Liver (tissue), 10 donors: ENCODE measurements at places on chromosomes 6 and 20. TPM values are rescaled to one million over a fixed set of nuclear protein-coding genes. Genes with fewer than 3 reads are reported as not detected.

The RNF182 gene
- polyA plus RNA-seq, result not detected

The MOXD1 gene
- polyA plus RNA-seq, result 0.48 TPM

- DNase-seq, result no peak
Measured at GRCh38 chr20:32749914-32750637, 6.8 kb upstream of the COMMD7 start.

The CNR1 gene
- polyA plus RNA-seq, result 0.12 TPM

- DNase-seq, result no peak
Measured at GRCh38 chr6:38512211-38512610, 127.5 kb downstream of the BTBD9 start.

The MAS1 gene
- polyA plus RNA-seq, result not detected

The CLPSL1 gene
- not detected for polyA plus RNA-seq

The NRSN1 gene
- polyA plus RNA-seq, result not detected

The OR12D1 gene
- polyA plus RNA-seq, result not detected

GRCh38 chr6:139904158-139904533, 529.7 kb upstream of the CITED2 start:
- no peak for DNase-seq

- peak; percentile 53 for DNase-seq
Measured at GRCh38 chr20:1881240-1881835, 13.9 kb upstream of the SIRPA start.

DNA sequence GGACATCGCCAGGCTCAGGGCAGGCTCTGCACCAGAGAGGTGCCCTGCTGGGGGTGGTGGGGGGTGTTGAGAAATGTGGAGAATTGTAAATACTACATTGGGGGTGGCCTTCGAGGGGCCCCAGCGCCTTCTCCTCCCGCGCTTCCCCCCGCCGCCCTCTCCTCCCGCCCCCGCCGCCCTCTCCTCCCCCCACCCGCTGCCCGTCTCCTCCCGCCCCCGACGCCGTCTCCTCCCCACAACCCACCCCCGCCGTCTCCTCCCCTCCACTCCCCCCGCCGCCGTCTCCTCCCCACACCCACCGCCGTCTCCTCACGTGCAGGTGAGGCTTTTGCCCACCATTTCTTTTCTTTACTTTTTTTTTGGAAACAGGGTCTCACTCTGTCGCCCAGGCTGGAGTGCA, 1.5 kb upstream of the SRMS start:
- DNase-seq, result no peak

DNA sequence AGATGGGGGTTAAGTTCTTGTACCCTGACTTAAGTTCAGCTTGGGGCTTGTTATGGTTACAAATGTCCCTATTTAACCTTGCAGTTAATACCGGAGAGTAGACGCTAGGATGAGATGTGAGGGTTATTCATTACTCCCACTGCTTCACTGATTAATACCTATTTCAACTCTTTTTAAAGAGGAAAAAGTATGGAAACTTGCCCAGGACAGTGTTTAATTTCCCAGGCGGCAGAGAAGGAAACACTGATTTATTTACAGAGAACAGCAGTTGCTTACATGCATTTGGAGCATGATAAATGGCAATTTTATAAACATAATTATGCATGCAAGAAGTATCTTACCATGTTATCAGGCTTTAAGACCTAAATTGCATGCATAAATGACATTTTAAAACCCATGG, 137.7 kb downstream of the RCAN2 start:
- no peak for DNase-seq

- DNase-seq, result no peak
Measured at GRCh38 chr20:10883166-10883565, 209.4 kb upstream of the JAG1 start.

DNA sequence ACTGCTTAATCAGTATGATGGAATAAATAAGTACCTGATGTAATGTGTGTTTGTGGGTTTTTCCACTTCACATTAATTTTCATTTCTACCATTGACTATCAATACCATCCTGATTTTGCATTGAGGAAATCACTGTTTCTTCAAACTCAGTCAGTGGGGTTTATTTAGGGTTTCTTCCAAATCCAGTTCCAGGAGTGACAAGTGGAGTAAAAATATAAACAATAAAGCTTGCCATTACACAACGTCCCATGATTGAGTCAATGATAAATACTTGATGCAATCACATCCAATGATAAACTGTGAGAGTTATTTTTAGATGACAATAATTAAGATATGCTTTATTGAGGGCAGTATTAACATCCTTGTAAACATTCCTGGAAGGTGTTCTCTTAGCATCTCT, 1037.4 kb upstream of the GJE1 start:
- no peak for DNase-seq

DNA sequence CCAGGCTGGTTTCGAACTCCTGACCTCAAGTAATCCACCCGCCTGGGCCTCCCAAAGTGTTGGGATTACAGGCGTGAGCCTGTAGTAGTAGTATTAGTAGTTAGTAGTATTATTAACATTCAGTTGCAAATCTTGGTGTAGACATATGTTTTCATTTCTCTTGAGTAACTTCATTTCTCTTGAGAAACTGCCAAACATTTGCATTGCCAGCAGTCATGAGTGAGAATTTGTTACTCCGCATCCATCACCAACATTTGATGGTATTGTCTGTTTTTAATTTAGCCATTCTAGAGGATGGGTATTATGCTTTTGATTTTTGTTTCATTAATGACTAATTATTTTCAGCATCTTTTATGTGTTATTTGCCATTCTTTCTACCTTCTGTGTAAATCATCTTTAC, 1.5 kb upstream of the ERVFRD-1 start:
- DNase-seq, result no peak

The MICB gene
- polyA plus RNA-seq, result 0.66 TPM

DNA sequence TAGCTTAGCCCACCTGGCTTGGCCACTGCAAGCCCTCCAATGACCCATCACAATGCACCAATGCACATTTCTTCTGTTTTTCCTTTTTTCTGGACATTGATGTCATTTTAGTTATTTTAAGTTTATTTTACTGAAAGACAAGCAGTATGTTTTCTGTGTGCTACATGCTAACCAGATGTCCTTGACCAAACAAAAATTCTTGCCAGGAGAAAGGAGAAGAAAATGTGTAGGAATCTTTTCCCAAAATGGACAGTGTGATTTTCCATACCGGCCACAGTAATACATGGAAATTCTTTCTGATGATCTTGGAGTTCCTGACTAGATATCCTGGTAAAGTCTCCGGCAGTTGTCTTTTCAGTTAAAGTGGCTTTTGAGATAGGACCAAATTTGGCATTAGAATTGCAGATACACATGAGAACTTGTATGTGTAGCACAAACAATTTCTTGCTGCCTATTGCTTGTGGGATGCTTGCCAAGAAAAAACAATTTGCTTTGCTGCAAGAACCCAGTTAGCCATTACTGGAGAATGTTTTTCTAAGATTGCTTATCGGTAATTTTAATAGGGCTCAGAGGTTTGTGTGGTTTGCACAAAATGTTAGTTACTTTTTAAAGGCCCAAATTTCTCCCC, 696.5 kb upstream of the CITED2 start:
- no peak for DNase-seq

The ENPP1 gene
- polyA plus RNA-seq, result 35.1 TPM

The NOX3 gene
- polyA plus RNA-seq, result not detected

The CCHCR1 gene
- 3.1 TPM for polyA plus RNA-seq

- DNase-seq, result peak; percentile 44
Measured at GRCh38 chr6:105991561-105992314, 94.4 kb upstream of the PRDM1 start.

- DNase-seq, result no peak
Measured at GRCh38 chr6:145260484-145261175, 474.7 kb downstream of the EPM2A start.

GRCh38 chr6:132734694-132735236, 20.9 kb upstream of the VNN1 start:
- DNase-seq, result no peak

- no peak for DNase-seq
Measured at GRCh38 chr20:1255675-1256074, 10.4 kb upstream of the SNPH start.

- DNase-seq, result no peak
Measured at GRCh38 chr6:87699576-87699975, 2.5 kb downstream of the AKIRIN2 start.

DNA sequence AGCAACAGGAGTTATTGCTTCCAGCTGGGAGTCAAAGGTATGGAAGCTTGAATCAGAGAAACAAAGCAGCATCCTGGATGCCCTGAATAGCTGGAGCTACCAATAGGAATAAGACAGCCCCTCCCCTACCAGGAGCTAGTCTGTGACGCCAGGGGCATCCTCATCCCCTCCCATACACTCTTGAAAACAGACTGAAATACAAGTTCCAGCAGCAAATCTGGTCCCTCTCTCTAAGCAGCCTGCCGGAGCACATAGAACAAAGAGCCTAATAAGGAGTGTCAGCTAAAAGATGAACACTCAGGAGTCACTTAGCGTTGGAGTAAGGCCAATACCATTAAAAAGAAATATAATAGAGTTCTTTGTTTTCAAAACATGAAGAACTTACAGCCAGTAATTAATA, 25.6 kb downstream of the FILIP1 start:
- DNase-seq, result no peak

The TBX18 gene
- polyA plus RNA-seq, result 0.10 TPM

DNA sequence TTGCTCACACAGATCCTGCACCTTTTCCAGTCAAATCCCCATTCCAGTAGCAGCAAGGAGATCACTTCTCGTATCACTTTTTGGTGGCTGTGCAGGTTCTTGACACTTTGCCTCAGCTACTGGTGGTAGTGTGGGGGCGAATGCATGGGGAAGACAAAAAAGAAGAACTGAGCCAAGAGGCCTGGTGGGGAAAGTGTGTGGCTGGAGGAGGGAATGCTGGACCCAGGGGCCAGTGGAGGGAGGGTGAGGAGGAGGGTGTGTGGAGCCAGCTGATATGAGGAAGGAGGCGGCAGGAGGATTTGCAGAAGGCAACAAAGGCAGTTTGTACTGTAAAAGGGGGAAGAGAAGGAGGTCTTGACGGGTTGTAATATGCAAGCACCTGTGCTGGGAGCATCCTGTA, 15.7 kb upstream of the HLA-C start:
- no peak for DNase-seq

The DDX39B gene
- 120 TPM for polyA plus RNA-seq

The FAM83B gene
- polyA plus RNA-seq, result 0.13 TPM

GRCh38 chr6:96211341-96211740, 195.6 kb downstream of the FUT9 start:
- no peak for DNase-seq

GRCh38 chr6:67897998-67898607, 737.0 kb upstream of the ADGRB3 start:
- DNase-seq, result no peak

- no peak for DNase-seq
Measured at GRCh38 chr6:167485186-167485978, 160.5 kb downstream of the TTLL2 start.

DNA sequence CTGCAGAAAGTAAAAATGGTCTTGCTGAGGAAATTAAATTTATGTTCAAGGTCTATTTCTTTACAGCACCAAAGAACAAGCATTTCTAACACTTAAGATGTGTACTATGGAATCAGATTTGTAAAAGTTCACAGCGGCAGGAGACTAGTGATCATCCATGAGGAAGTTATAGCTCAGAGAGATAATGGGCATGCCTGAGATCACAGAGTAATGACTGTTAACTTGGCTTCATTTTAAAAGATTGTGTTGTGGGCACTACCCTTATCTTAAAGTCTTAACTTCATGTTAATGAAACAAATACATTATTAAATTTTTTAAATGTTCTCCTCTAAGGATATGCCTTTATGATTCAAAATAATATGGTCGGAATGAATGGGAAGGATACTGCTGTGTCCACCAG, 168.6 kb downstream of the GMPR start:
- DNase-seq, result no peak

GRCh38 chr6:18763086-18763485, 375.9 kb downstream of the RNF144B start:
- no peak for DNase-seq

The CST3 gene
- polyA plus RNA-seq, result 1,712 TPM

The TRERF1 gene
- 0.35 TPM for polyA plus RNA-seq

The TRIM31 gene
- 0.16 TPM for polyA plus RNA-seq

DNA sequence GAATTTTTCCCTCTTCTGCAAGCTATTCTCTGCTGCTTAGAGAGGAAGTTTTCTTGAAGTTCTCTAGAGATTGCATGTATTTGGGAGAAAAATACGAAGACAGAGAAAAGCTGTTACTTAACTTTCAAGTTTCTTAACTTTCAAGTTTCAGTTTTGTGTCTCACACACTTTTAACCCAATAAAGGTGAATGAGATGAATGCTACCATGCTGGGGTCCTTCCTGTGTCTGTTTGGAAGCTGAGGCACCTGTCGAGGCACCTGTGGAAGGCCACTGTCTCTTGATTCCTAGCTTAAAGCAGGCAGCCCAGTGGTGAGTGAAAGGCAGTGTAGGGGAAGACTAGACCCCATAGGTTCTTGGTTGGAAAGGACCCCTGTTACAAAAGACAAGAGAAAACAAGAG, 372.8 kb upstream of the JARID2 start:
- no peak for DNase-seq

The SLC17A3 gene
- polyA plus RNA-seq, result 8.3 TPM

DNA sequence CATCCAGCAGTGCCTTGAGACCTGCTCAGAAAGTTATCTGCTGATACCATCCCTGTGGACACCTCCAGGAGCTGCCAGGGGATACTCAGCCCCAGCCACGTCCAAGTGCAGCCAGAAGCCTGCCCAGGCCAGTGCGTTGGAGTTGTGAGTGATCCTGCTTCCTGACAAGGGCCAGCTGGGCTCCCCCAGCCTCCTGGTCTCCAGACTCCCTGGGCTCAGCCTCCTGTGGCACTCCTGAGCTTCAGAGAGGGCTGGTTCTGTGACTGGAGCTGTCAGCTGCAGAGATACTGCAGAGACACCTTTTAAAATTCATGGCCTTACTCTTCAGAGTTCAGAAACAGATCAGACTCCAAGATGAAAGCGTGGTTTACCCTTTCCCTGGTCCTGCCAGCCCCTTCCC, 515.9 kb downstream of the CD83 start:
- DNase-seq, result no peak

The FHL5 gene
- 0.22 TPM for polyA plus RNA-seq

- DNase-seq, result no peak
Measured at GRCh38 chr6:44021589-44022295, 105.5 kb downstream of the MRPL14 start.

The RAET1L gene
- polyA plus RNA-seq, result not detected

- DNase-seq, result no peak
Measured at GRCh38 chr20:858011-858410, 24.5 kb downstream of the FAM110A start.

DNA sequence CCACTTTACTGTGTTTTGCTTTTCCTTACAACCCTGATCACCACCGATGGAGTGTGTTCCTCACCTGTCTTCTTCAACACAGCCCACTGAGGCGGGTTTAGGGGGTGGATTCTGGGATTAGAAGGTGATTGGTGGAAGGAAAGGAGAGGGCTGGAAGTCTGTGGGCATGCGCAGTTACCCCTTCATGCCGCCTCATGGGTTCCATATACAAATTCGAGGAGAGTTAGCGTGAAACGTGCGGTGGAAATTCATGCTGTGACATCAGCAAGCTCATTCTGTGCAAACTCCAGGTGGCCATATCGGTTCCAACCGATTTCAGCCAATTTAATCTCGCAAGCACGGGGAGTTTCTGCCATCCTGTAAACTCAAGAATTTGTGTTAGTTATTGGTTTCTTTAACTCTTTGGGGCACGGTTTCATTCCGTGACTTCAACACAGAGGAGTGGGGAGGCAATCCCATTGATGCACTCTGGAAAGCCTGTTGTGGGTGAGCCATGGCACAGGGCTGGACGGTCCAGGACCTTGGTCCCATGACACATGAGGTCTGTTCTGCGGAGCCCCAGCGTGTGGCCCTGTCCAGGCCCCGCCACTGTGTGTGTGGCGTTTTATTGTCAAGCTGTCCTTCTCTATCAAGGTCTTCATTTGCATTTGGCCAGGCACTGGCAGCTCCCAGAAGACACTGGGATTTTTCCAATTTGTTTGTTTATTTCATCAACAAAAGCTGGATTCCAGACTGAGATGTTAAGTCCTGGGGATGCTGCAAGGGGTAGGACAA, 482.8 kb upstream of the SULF2 start:
- no peak for DNase-seq

The TAGAP gene
- polyA plus RNA-seq, result 0.65 TPM

The TUBB2B gene
- polyA plus RNA-seq, result 0.22 TPM
